NCI-H1930 (cell line): ENCODE measurements at places on chromosomes 7 and 10.

GRCh38 chr10:7561985-7562384 lies 104.8 kb downstream of the ITIH5 start:
- DNase-seq: no peak

- no peak for DNase-seq
These were observed 111.9 kb downstream of the USP6NL start for GRCh38 chr10:11499425-11500071.

DNA sequence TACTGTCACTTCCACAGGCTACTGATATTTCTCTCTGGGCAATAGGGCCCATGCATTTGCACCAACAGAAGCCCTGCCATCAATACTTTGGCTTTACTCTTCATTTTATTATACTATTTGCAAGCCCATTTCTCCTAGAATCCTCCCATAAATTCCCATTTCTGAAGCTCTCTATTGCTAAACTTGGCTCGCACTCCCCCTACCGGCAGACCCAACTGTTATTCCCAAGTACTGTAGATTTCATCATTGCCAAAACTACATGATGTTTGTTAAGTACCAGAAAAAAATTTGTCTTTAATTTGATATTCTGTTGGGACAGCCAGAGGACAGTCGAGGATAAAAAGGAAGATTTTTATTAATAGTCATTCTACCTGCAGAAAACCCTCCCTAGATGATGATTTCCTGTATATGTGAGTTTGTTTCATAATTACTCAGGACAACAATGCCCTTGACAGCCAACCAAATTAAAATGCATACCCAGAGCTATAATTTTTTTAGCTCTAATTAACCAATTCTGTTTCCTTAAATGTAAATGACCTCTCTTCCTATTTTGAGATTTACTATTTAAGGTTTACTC lies 298.6 kb downstream of the REEP3 start:
- no peak for DNase-seq

- DNase-seq: no peak
These were observed 218.9 kb downstream of the DOCK4 start for GRCh38 chr7:111987115-111987826.
